AG20443 (cell line): ENCODE measurements at places on chromosomes 7 and 10.

- DNase-seq = no peak
Observed at GRCh38 chr10:19730907-19731217, 85.4 kb upstream of the PLXDC2 start.

- DNase-seq = peak; percentile 71
Observed at GRCh38 chr7:50826371-50827172, 43.9 kb upstream of the GRB10 start.

DNA sequence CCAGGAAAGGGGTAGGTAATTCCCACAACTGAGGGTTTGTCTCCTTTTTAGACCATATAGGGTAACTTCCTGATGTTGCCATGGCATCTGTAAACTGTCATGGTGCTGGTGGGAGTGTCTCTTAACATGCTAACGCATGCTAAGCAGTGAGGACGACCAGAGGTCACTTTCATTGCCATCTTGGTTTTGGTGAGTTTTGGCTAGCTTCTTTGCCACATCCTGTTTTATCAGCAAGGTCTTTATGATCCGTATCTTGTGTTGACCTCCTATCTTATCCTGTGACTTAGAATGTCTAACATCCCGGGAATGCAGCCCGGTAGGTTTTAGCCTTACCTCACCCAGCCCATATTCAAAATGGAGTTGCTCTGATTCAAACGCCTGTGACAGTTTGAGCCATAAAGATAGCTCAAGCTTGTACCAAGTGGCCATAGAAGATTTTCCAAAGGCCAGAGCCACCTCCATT is 176.0 kb upstream of the NAMPT start:
- no peak for DNase-seq

GRCh38 chr7:17227766-17228490 is 70.5 kb upstream of the AHR start:
- no peak for DNase-seq

- DNase-seq = peak; percentile 58
Observed at GRCh38 chr7:28623105-28623730, 210.9 kb downstream of the CREB5 start.

GRCh38 chr10:91289305-91289704 is 68.8 kb downstream of the PCGF5 start:
- no peak for DNase-seq

DNA sequence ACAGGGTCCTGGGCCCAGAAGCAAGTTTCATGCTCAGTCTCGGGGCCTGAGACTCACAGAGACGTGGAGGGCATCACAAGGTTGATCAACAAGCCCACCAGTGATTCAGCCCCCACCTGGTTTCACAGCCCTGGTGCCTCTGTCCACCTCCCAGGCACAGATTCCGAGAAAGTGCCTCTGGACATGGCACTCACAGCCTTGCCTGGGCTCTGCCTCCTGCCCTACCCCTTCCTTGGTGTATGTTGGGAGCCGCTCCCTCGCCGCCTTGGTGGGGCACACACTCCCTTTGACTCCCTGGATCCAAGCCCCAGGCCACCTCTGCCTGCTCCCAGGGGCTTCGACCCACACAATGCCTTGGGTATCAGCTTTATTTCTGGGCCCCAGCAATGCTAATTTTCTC is 200.8 kb upstream of the PPP2R2D start:
- no peak for DNase-seq

GRCh38 chr7:118153551-118154177 is 30.3 kb upstream of the LSM8 start:
- DNase-seq = peak; percentile 26

- no peak for DNase-seq
Observed at GRCh38 chr7:122518488-122518887, 180.4 kb downstream of the RNF133 start.

GRCh38 chr10:58412502-58412961 is 27.3 kb downstream of the TFAM start:
- peak; percentile 78 for DNase-seq

DNA sequence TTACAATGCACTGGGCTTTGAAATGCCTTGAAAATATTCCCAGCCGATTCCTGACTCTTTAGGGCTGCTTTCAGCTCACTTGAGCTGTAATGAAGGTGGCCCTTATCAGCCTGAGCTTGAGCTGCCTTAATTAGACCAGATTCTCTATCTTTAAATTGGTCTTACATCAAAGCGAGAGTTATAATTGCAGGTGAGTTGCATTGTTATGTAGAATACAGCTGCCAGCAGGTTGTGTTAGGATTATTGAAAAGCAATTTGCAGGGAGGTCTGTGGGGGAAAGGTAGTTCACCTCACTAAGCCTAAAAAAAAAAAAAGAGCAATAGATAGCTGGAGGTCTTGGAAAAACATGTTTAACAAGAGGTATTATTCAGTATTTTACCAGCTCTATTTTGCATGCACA is 142.2 kb upstream of the HABP2 start:
- DNase-seq = no peak

DNA sequence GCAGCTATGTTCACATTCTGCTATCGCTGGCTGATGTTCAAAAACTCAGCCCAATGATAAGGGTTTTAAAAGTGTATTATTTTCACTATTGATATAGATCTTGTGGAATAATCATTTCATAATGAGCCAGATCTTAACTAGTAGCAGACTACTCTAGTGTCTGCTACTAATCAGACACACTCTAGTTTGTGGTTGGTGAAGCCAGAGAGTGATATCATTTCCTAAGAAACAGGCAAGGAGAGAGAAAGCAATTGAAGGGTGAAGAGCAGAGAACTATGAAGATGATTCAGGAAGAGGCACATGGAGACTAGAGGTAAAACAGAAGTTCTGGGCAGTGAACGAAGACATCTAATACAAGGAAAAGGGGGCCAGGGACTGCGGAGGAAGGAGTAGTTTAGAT is 58.2 kb upstream of the BET1 start:
- peak; percentile 29 for DNase-seq

DNA sequence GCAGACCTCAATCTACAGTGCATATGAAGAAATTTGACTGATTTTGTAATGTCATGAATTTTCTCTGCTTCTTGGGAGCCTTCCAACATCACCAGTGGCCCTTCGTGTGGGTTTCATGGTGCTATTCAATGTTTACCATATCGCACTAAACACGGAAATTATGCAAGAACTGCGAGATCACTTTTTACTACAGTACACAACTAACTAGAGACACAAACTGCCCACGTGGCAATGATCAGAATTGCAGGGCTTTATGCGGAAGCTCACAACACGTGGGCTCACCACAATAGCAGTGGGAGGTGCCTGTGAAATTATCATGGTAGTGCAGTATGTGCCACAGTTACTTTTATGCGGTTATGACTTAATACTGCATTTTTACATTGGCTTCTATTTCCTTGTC is 449.7 kb upstream of the KLF6 start:
- DNase-seq = no peak

DNA sequence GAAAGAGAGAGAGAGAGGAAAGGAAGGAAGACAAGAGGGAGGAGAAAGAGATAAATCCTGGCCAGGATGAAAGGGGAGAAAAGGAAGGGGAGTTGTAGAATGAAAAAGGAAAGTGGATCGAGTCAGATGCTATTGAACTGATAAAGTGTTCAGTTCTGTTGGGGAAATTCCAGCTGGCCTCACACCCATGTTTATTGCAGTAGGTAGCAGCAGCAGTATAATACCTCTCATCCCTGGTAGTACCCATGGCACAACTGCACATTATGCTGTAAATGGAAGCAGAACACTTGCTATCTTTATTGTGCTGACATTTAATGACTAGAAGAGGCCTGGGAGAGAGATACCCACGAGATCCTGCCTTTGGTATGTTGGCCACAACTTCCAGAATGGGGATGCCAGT is 178.1 kb downstream of the EVX1 start:
- DNase-seq = no peak

- no peak for DNase-seq
Observed at GRCh38 chr10:111498560-111498959, 421.7 kb downstream of the ADRA2A start.

DNA sequence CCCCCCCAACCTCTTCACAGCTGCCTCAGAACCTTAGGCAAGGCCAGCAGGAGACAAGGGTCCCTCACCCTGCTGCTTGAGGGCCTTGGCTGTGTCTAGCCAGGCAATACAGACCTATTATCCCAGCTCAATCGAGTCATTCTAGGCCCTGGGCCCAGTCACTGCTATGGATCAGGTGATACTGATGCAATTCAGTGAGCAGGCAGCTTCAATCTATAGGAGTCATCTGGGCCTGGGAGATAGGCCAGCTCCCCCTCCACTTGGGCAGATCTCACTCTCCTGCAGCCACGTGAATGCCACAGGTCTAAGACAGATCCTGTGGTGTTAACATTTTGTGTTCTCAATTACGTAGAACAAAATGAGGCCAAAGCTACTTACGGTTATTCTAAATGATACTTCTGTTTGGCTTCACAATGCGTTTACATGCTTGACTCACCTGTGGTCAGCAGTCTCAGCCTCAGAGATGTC is 68.0 kb upstream of the LRRC4 start:
- DNase-seq = no peak

- DNase-seq = peak; percentile 80
Observed at GRCh38 chr10:46525177-46525823, 31.2 kb downstream of the GPRIN2 start.

DNA sequence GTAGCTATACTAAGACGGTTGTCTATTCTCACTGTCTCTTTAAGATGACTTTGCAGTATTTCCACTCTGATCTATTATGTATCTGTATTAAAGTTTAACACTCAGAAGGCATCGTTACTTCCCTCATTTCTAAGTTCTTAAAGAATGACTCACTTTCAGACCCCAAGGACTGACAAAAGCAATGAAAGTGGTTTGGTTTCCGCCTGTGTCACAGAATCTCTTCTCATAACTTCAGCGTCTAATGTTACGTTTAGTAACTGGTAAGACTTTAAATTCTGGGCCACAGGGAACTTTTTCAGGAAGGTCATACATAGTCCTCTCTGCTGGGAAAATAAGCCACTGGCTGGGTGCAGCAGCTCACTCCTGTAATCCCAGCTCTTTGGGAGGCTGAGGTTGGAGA is 892.0 kb upstream of the AUTS2 start:
- DNase-seq = no peak

DNA sequence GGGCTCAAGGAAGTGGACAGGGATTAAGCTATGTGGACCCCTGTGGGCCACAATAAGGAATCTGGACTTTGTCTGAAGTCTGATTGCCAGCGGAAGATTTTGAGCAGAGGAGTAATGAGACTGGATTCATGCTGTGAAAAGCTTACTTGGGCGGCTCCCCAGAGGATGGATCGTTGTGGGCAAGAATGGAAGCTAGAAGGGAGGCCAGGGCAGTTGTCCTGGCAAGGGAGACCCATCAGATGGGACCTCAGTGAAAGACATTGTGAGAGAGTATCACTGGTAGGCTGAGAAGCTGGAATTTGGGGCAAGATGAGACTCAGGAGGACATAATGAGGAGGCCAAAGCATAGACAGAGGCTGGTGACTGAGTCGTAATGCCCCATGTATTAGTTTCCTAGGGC is 15.6 kb downstream of the ABCC2 start:
- no peak for DNase-seq

DNA sequence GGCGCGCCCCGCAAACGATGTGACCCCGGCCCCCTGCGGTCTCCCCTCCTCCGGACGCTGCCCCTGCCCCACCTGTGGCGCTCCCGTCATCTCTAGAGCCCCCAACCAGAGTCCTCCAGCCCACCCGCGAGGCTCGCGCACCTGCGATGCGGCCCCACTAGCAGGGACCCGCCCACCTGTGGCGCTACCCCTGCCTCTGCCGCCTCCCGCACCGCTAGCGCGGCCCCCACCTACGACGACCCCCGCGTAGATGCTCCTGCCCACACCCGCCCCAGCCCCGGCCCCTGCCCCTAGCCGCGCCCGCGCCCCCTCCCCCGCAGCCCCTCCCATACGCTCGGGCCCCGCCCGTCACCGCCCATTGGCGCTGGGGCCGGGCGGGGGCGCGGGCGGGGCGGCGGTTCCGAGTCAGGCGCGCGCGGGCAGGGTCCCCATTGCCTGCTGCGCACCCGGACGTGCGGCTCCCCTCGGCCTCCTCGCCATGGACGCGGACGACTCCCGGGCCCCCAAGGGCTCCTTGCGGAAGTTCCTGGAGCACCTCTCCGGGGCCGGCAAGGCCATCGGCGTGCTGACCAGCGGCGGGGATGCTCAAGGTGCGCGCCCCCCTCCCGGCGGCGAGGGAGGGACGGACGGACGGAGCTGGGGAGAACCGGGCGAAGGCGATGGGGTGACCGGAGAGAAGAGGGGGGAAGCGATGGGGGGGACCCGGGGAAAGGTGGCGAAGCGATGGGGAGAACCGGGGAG is at the start of gene PFKP:
TSS of gene PFKP (plus strand) at position 431 of the 741 bp plus-strand sequence. CDS start at position 479, 48 bp downstream.
- DNase-seq = peak; percentile 64

- DNase-seq = no peak
Observed at GRCh38 chr7:159010937-159011721, 133.5 kb downstream of the VIPR2 start.

DNA sequence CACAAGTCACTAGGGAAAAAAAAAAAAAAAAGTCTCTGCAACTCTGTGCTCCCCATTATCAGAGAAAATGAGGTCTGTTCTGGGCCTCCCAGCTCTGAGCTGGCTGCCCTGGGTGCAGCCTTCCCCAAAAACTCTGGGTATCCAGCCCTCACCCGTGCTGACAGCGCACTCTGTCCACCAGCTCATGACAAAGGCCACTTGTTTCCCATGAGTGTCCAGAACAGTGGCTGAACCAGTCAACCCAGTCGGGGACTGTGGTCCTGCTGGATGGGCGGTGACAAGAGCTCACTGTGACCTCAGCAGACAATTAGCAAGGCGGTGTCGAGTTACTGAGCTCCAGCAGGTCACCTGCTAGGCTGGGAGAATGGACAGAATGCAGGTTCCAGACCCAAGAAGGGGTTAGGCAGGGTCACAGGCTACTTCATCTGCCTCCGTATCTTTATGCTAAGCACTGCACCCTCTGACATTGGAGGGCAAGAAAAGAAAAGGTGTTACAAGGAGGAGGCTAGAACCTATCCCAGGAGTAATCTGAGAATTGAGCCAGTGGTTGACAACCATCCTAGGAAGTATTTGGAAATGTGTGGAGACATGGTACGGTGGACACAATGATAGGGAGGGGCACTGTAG is 37.2 kb downstream of the DLG5 start:
- DNase-seq = no peak

GRCh38 chr7:3943779-3944520 is 642.9 kb downstream of the SDK1 start:
- DNase-seq = no peak

GRCh38 chr10:29297678-29298077 is 8.8 kb downstream of the LYZL1 start:
- DNase-seq = no peak

DNA sequence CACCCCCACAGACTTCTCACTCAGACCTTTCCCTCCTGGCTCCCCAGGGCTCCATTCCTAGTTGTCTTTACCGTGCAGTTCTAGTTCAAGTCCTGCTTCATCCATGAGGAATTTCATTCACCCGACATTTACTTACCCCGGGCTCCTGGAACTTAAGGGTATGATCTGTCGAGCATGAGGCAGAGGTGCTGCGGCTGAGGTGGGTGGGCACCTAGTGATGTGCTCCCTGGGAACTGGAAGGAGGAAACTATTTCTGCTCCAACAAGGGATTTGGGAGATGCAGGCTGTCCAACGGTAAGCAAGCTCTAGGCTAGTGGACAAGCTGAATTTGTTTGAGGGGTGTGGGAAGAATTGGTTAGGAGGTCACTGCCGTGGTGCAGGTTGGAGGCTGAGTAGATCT is 30.2 kb upstream of the AQP1 start:
- no peak for DNase-seq
